ENCODE measurements at places on chromosomes 3 and 15.

- DNase-seq, result no peak
These were observed 221.8 kb downstream of the TPRG1 start for GRCh38 chr3:189393598-189393997.

DNA sequence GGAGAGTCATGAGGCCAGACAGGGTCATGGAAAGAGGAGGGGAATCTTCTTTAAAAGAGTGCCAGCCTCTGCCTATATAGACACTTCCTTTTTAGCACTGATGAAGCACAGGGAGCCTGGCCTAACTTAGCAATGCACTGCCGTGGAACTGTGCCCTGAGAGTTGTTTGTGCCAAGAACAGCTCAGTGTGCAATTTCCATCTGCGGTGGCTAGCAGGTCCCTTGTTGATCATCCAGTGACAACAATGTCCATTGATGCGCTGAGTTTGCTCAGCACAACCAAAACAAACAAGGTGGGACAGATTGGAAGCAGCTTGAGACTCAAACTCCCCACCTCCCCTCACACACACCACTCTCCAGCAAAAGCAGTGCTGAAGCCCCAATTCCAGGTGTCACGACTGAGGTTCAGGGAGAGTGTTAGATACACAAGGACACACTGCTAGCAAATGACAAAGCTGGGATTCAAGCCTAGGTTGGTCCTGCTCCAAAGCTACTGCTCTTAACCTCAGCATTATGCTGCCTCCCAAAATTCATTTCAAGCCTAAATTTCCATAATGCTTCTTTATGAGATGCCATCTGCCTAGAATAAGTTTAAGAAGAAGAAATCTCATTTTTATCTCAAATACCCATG is 316.6 kb upstream of the UBE2E2 start:
- DNase-seq, result no peak

GRCh38 chr3:14478956-14479550 is 61.1 kb downstream of the GRIP2 start:
- no peak for DNase-seq

DNA sequence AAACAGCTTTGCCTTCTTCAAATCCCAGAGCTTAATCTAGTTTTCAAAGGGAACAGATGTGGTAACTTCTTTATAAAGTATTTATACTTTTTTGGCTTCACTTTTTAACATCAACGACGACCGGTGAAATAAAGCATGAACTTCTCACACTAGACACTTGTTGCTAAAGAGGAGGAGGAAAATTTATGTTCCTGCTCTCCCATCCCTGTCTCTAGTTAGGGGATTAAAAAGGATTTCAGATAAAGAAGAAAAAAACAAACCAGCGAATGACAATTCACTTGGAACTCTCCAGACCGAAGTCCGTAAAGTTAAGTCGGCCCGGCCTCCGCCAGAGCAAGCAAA is 672 bp downstream of the NEDD4 start:
- no peak for DNase-seq

GRCh38 chr15:80459380-80459779 is 55.2 kb downstream of the ARNT2 start:
- DNase-seq, result no peak

- DNase-seq, result no peak
These were observed 726.8 kb downstream of the NAALADL2 start for GRCh38 chr3:175585898-175586297.

DNA sequence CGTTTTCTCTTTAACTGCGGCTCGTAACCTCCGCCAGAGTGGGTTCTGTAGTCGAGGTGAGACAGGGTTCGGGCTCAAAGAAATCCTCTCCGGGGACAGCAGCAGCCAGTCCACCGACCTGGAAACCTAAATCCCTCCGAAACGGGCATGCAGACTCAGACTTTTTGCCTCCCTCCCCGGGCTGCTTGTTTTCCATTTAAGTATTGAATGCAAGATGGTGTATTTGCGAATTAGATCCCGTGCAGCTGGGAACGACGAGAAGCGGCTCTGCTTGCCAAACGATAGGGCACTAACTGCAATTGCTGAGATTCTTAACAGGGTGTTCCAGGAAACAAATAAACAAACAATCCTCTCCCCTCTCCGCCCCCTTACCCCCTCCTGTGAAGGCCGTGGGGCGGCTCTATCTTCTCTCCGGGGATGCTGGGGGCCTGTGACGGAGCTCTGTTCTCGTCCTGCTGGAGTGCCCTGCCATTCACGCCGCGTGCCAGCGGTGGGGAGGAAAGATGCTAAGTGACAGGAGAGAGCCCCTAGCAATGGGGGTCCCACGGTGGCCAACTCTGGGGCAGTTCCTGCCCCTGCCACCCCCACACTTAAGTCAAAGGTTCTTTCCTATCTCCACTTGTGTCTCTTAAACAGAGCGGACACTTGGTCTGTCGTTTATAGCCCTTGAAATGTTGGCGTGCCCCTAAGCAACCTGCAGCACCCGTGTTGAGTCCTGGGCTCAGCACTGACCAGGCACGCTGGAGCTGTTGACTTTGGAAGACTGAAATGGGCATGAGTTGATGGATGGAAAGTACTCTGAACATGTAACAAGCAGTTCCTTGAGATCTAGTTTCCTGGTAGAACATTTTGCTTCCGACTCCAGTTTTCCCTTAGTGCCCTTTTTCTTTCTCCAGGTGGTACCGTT is 1.3 kb upstream of the ETV5 start:
- no peak for DNase-seq

DNA sequence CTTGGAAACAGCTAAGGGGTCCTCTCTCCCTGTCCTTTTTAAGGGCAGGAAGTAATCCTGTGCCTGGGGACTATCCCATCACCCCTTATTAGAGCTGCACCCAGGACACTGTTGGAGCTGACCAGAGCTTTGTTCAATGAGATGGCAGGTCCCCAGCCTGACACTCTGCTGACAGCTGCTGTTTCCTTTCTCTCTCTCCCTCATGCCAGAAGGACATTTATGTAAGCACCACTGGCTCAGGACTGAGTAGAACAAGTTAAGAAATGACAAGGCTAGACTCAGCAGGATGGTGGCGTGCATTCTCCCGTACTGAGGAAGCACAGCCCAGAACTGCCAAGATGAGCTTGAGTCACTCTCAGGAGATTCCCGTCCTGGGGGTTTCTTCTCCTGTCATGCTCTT is 17.3 kb downstream of the GJD2 start:
- no peak for DNase-seq

GRCh38 chr3:196008929-196009328 is 73.0 kb downstream of the TFRC start:
- DNase-seq, result no peak

- DNase-seq, result no peak
These were observed 152.3 kb upstream of the NR2E3 start for GRCh38 chr15:71658036-71658435.

DNA sequence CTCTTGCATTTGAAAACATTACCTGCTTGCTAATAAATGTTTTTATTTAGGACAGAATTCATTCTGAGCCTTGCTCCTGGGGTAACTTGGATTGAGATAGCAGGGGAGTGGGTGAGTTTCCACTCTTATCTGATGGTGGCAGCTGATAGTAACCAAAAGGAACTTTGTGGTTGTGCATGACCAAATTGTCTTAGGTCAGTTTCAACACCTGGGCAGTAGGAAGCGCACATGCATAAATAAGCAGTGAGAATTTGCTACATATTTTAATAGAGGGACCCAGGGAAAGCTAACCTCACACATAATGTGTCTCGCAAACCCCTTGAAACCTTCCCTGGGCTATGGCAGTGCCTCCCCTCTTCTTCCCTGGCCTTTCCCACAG is 65.4 kb upstream of the XCR1 start:
- peak; percentile 13 for DNase-seq

GRCh38 chr3:128112357-128112968 is 11.1 kb downstream of the RUVBL1 start:
- no peak for DNase-seq

DNA sequence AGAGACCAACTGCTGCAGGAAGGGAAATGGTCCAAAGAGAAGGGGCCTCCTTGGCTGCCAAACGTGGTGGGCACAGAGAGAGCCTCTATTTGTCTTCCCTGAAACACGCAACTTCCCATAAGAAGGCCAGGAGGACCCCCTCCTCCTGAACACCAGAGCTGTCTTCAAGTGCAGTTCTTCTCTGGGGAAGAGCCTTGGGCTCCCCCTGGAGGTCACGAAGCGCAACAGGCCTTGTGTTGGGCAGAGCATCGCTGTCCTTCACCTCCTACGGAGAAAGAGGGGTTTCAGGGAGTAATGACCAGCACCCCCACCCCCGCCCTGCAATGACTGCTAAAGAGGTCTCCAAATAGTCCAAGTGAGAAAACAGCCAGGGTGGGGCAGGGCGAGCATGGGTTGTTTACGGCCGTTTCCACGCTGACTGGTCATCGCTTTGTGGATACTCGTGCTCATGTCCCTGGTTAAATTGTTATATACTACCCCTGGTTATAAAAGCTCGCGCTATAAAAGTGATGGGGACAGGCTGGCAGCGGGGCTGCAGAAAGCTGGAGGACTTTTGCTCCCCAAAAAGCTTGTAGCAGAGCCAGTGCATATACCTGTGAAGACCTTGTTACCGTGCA is 397.5 kb upstream of the ATP10A start:
- DNase-seq, result no peak

DNA sequence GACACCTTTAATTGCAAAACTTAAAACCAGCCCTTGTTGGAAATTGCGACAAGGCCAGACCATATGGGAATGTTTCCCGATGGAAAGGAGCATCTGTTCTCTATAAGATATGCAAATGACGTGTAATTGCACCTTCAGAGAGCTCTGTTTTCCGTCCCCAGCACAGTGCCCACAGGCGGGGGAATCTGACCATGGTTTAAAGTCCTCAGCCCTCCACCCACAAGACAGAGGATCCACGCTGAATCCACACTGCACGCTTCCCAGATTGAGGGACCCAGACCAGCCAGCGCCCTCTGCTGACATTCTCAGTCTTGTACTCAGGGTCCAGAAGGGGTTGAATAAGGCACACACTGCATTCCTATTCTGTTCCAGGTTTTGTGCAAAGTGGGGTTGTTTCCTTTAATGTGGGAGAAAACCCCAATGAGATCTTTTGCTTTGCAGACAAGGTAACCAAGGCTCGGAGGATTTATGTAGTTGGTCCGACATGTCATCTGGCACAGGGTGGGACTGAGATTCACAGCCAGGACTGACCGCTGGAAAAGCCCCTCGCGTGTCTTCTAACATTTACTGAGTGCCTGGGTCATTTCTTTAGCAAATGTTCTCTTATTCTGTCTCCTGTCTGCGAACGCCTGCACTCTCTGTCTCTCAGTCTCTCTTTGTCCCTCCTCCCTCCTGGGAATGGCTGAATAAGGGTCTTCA is 36.8 kb upstream of the KLHL25 start:
- DNase-seq, result no peak

- no peak for DNase-seq
These were observed 549.2 kb upstream of the TBL1XR1 start for GRCh38 chr3:177746337-177746933.

DNA sequence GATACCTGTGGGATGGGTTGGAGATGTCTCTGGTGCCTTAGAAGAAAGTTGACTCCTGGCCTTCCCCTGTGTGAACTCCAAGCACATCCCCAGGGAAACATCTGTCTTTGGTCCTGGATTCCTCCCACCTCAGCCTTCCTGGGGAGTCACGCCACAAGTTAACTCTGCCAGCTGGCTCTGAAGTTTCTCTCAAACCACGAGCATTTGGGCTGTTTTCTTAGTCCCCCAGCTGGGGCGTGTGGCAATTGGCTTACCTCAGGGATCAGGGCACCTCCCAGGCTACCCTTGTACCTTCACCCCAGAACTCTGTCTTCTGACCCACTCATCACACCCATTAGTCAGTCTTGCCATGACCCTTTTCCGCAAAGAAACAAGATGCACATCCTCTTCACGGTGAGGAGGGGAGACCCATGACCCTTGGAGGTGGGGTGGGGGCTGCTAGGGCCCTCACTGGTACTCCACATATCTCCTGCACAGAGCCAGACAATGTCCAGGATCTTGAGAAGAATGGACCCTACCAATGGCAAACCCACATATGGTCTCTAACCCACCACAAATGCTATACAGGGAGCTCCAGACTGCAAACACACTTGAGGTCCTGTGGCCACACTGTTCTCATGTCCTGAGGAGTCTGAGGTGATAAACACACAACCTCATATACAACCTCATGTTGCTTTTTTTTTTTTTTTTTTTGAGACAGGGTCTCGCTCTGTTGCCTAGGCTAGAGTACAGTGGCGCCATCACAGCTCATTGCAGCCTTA is 3.9 kb downstream of the NEIL1 start:
- DNase-seq, result no peak

GRCh38 chr3:140758791-140759444 is 81.1 kb downstream of the TRIM42 start:
- no peak for DNase-seq

DNA sequence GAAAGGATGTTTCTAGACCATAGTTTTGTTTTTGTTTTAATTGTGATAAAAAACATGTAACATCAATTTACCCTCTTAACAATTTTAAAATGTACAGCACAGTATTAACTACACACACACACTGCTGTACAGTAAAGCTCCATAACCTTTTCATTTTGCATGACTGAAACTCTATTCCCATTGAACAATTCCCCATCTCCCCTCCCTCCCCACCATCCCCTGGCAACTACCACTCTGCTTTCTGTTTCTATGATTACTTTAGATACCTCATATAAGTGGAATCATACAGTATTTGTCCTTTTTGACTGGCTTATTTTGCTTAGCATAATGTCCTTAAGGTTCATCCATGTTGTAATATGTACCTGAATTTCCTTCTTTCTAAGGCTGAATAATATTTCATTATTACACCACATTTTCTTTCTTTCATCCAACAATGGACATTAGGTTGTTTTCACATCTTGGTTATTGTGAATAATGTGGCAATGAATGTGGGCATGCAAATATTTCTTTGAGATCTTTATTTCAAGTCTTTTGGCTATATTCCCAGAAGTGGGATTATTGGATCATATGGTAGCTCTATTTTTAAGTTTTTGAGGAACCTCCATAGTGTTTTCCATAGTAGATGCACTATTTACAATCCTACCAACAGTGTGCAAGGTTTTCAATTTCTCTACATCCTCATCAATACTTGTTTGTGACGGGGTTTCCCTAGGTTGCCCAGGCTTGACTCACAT is 10.7 kb downstream of the CHST14 start:
- DNase-seq, result no peak

DNA sequence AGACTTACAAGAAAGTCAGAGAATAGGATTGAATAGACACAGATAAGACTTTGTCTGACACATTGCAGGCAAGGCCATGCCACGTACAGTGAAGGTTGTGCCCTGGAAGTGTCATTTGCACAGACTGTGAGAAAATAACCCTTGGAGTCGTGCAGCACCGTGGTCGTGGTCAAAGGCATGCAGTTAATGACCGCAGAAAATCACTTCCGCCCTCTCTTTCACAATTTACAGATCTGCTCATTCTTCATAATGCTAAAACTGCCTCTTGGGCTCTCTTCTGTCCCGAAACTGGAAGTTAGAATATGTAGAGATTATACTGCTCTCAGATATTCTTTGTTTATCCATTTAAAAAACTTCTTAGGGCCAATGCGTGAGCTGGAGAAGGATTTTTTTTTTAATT is 73.2 kb upstream of the CTXND1 start:
- no peak for DNase-seq

- no peak for DNase-seq
These were observed 413.4 kb downstream of the MAGI1 start for GRCh38 chr3:65625305-65625704.
